Small intestine (tissue), 16 donors: ENCODE measurements at places on chromosomes 2 and 18. TPM values are rescaled to one million over a fixed set of nuclear protein-coding genes. Genes with fewer than 3 reads are reported as not detected.

The TUBB6 gene
- polyA plus RNA-seq, result 56.4 TPM

The STPG4 gene
- polyA plus RNA-seq, result 0.06 TPM

The TTN gene
- 1.5 TPM for polyA plus RNA-seq

The LCT gene
- polyA plus RNA-seq, result 47.2 TPM

The ARHGEF33 gene
- 0.13 TPM for polyA plus RNA-seq

The PID1 gene
- polyA plus RNA-seq, result 26.0 TPM

The RTP5 gene
- polyA plus RNA-seq, result not detected

The MAB21L4 gene
- polyA plus RNA-seq, result 29.3 TPM

The TTC31 gene
- polyA plus RNA-seq, result 51.0 TPM

GRCh38 chr2:237213315-237214022 is 127.8 kb downstream of the COPS8 start:
- no peak for DNase-seq

- no peak for DNase-seq
These were observed 709.6 kb downstream of the SOCS6 start for GRCh38 chr18:70998490-70998889.

- peak; percentile 26 for DNase-seq
These were observed 465.8 kb upstream of the MEIS1 start for GRCh38 chr2:65969161-65969560.

DNA sequence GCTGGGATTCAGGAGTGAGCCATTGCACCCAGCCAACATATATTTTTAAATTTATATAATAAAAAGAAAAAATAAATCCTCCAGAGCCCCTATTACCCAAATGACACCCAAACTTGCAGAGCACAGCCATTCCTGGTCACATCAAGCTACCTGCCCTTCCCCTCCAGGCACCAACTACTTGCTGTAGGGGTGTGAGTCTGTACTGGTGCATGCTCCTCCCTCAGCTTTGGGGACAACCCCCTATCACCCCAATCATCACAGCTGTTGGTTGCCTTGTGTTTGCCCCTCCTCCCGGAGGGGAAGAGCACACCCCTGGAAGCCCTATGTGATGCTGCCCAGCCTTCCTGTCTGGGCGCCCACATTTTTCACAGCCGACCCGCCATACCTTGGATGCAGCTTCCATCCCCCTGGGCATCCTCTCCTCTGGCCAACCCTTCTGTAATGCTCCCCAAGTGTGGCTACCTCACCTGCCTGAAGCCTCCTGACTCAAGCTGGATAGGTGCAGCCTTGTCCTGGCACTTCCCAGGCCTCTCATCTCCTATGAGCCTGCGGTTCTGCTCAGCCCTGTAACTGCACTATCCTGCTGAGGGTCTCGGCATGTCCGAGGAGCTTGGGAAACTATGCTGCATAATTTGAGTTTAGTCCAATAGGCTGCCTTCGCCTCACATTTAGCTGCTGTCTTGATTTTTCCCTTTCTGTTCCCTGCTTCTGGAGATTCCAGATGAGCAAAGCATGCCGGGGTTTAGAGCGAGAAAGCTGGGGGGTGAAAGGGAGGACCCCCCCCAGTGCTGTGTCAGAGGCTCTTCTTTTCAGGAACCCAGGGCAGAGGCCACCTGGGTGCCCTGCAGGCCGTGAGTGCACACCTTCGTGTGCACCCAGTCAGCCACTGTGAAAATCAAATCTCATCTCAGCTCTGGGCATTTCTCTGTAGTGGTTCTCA is 27.2 kb downstream of the CHST10 start:
- DNase-seq, result no peak

DNA sequence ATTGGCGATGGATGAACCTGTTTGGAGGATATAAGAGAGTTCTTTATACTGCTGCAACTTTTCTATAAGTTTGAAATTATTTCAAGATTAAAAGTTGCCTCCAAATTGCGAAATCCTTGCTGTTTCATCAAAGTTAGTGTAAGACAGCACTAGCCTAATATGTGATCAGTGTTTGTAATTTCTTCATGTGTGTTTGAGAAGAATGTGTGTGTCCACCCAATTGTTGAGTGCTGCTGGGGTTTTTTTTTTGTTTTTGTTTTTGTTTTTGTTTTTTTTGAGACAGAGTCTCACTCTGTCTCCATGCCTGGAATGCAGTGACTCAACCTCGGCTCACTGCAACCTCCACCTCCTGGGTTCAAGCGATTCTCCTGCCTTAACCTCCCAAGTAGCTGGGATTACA is 33.4 kb downstream of the CDK15 start:
- no peak for DNase-seq

GRCh38 chr2:37976411-37976810 is 51.3 kb downstream of the RMDN2 start:
- DNase-seq, result no peak

DNA sequence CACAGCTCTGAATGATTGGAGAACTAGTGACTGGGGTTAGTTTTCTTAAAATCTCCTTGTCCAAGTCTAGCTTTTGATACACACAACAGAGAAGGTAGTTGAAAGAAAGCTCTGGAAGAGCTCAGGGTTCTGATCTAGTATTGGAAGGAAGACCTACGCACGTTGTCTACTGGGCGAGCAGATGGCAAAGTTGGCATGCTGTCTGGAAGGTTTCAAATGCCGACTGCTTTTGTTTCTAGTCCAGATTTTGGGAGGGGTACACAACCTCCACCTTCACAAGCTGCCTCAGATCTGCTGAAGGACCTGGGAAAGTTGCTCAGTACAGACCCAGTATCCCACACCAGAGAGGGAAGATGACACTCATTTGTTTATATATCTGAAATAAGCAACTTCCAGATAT is 507.3 kb downstream of the RNF144A start:
- no peak for DNase-seq

- DNase-seq, result no peak
These were observed 87.4 kb downstream of the MYT1L start for GRCh38 chr2:2243666-2244065.

- DNase-seq, result no peak
These were observed 902.8 kb downstream of the DSC3 start for GRCh38 chr18:30139631-30140287.

GRCh38 chr2:112317303-112318158 is 42.1 kb downstream of the ZC3H6 start:
- DNase-seq, result peak; percentile 16

GRCh38 chr2:217362710-217363109 is 502.8 kb upstream of the TNP1 start:
- DNase-seq, result no peak

- DNase-seq, result peak; percentile 4
These were observed at the start of gene LONRF2 for GRCh38 chr2:100321866-100322820. Gene LONRF2 (minus strand): TSS chr2:100322501. CDS start chr2:100322093, 408 bp downstream.

GRCh38 chr2:118013221-118013723 is 598 bp downstream of the CCDC93 start:
- peak; percentile 68 for DNase-seq

DNA sequence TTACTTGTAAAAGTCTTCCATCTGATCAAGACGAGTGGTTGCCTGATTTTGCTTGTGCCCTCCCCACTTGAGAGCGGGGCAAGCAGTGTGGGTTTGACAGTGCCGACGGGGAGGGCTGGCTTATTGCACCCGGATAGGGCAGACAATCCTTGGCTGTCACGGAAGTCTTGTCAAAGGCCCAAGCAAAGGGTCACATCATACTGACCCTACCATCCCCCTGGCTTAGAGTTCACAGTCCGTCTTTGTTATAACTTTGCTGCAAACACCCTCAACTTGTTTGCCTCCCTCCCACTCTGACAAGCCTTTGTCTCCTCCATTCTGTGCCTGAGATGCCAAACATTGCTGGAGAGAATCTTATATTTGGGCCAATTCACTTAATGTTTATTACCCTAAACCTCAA is 165.9 kb upstream of the MSH6 start:
- DNase-seq, result no peak

DNA sequence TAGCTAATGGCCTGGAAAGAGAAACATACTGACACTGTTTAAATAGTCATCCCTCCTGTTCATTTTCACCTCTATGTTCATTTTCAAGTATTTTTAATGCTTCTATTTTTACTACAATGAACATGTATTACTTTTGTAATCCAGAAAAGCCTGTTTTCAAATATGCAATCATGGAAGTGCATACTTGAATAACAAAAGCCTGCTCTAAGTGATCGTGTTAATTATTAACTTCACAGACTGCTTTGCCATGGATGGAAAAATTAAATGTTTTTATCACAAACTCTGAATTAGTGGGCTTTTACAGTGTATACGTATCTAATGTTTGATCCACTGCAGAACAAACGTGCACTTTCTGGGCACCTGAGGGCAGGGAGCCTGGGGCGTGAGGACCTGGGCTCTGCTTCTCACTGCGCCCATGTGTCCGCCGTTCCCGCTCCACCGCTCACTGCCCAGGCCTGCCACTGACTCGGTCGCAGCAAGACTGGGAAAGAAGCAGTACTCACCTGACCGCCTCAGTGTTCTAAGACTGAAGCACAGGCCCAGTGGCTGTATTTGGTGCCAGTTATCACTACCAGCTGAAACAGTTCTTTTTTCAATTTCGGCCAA is 80.6 kb downstream of the UXS1 start:
- no peak for DNase-seq

DNA sequence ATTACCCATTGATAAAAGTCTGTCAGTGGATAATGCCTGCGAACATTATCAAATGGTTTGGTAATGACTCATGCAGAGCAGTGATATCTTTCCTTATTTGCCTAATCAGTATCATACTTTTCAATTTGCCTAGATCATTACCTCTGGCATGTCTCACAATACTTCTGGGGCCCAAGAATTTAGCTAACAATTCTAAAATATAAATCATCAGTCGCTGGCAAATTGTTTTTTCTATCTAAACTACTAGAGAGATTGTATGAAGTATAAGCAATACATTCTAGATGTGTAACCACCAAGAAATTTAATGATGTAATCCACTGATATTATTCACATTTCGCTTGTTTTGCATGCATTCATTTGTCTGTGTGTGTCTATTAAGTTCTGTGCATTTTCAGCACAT is 191.2 kb upstream of the CDH19 start:
- no peak for DNase-seq

DNA sequence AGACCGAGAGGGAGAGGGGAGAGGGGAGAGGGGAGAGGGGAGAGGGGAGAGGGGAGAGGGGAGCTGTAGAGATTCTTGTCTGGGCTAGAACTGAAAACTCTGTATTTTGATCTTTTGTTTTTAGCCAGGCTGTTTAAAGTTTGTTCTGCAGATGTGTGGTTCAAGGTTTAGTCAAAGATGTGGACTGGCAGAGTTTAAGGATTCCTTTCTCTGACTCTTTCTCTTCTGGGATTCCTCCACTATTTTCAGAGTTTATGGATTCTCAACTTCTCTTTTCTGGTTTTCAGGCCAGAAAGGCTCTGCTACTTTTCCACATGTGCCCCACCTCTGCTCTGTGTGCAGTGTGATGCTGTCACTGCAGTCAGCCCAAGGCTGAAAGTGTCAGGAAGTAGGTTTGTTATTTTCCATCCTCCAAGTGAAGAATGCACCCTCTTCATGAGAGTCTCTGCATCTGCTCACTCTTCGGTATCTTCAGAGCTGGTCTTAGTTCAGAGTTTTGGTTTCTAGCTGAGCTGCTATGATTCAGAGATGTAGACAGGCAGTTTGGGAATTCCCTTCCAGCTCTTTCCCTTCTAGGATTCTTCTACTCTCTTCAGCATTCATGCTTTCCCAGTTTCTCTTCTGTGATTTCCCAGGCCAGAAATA is 130.9 kb upstream of the SMAD7 start:
- DNase-seq, result no peak

GRCh38 chr2:70103531-70104061 is 16.3 kb downstream of the PCBP1 start:
- DNase-seq, result no peak

DNA sequence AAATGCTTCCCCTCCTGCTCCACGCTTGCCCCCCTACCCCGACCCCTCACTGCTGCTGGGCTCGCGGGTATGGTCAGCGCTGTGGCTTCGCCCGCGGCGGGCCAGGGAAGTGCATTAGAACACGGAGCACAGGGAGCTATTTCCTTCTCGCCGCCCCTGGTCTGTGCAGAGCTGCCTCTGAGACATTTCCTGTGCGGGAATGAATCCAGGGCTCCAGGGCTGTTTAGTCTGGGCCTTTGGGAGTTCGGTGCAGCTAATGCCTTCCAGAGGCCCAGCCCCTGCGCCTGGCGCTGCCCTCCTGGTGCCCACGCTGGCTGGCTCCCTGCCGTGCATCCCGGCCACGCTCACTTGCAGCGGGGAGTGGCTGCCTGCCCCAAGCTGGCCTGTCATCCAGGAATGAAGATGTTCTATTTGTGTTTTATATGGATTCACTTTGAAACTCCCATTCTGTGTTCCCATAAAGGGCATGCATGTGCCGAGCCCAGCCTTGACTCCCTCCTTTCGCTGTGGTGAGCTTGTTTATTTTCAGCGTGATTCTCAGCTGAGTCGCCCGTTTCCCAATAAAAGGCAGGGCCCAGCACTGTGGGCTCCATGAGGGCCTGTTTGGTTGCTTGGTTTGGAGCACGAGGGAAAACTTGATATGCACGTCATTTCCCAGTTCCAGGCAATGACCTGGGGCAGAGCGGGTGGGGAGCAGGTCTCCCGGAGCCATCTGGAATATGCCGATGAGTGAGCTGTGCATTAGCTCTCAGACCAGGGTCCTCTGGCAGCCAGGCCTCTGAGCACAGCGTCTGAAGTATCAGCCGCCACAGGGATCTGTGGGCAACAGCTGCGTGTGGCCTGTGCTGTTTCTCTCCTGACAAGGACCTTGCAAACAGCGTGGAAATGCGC is 42.7 kb downstream of the SH3RF3 start:
- DNase-seq, result peak; percentile 23

DNA sequence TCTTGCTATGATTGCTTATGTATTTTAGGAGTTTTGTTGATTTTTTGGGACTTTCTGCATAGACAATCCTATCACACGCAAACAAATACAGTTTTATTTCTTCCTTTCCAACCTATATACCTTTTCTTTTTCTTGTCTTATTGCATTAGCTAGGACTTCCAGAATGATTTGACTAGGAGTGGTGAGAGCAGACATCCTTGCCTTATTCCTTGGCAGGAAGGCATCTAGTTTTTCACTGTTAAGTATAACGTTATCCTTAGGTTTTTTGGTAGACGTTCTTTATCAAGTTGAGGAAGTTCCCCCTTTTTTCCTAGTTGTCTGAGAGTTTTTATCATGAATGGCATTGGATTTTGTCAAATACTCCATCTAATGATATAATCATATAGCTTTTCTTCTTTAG is 25.8 kb downstream of the EHBP1 start:
- DNase-seq, result no peak

- peak; percentile 32 for DNase-seq
These were observed 28.2 kb upstream of the BIN1 start for GRCh38 chr2:127134833-127135830.

DNA sequence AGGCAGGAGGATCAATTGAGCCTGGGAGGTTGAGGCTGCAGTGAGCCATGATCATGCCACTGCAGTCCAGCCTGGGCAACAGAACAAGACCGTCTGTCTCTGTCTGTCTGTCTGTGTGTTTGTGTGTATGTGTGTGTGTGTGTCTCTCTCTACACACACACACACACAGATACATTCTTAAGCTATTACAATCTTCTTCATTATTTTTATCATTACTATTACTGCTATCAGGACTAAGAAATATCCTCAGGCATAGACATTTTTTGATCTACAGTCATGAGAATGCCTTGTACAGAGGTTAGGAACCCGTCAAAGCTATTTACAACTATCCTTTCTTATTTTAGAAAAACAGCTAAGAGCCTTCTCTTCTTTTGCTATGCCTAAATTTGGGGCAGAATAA is 207.4 kb downstream of the NEDD4L start:
- DNase-seq, result no peak
